ENCODE measurements at places on chromosomes 1 and 21. TPM values are rescaled to one million over a fixed set of nuclear protein-coding genes. Genes with fewer than 3 reads are reported as not detected.

The NHLH2 gene
- not detected for total RNA-seq

The CFHR2 gene
- not detected for total RNA-seq

The TCEA3 gene
- total RNA-seq: not detected

The C1orf116 gene
- not detected for total RNA-seq

The WNT9A gene
- total RNA-seq: not detected

The GJA8 gene
- not detected for total RNA-seq

The AIRE gene
- not detected for total RNA-seq

The IL19 gene
- not detected for total RNA-seq

The PLA2G2D gene
- total RNA-seq: not detected

All from Karpas-422 (cell line).